ENCODE measurements at places on chromosomes 4 and X. TPM values are rescaled to one million over a fixed set of nuclear protein-coding genes. Genes with fewer than 3 reads are reported as not detected.

The RIBC1 gene
- total RNA-seq = 1.2 TPM

The GAGE1 gene
- not detected for total RNA-seq

The CHRDL1 gene
- total RNA-seq = 4.3 TPM

The HSD17B13 gene
- 1.1 TPM for total RNA-seq

The DMRTC1 gene
- total RNA-seq = not detected

The CENPVL2 gene
- not detected for total RNA-seq

The UGT2B7 gene
- not detected for total RNA-seq

The CITED1 gene
- total RNA-seq = 0.53 TPM

Measured in myometrial cell (primary cell).